ENCODE measurements at places on chromosomes 5 and 9.

DNA sequence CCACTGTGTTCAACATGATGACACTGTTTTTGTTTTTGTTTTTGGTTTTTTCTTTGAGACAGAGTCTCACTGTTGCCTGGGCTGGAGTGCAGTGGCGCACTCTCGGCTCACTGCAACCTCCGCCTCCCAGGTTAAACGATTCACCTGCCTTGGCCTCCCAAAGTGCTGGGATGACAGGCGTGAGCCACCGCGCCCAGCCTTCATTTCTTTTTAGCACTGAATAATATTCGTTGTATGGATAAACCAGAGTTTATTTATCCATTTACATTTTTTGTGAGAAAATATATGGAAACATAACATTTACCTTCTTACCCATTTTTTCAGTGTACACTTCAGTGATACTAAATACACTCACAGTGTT lies 4.2 kb downstream of the CARD19 start:
- no peak for DNase-seq

DNA sequence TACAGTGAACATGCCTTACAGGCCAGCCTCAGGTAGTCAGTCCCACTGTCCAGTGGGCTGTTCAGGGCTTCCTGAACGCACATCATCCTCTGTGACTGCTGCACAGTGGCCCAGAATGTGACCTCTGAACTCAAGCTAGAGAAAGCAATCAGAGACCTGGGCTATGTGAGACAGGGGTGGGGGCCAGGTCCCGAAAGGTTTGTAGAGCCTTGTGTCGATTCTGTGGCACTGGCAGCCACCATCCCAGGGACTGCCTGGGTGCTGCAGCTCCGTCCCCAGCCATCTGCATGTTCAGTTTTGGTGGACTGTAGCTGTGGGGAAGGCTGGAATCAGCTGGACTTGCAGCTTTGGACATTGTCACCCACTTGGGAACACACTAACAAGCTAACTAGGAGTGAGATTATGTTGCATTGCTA lies 47.7 kb downstream of the MVB12B start:
- DNase-seq, result no peak

- no peak for DNase-seq
Observed at GRCh38 chr5:92729088-92729487, 851.9 kb downstream of the NR2F1-AS1 start.

- no peak for DNase-seq
Observed at GRCh38 chr5:143977891-143978461, 166.0 kb downstream of the HMHB1 start.

DNA sequence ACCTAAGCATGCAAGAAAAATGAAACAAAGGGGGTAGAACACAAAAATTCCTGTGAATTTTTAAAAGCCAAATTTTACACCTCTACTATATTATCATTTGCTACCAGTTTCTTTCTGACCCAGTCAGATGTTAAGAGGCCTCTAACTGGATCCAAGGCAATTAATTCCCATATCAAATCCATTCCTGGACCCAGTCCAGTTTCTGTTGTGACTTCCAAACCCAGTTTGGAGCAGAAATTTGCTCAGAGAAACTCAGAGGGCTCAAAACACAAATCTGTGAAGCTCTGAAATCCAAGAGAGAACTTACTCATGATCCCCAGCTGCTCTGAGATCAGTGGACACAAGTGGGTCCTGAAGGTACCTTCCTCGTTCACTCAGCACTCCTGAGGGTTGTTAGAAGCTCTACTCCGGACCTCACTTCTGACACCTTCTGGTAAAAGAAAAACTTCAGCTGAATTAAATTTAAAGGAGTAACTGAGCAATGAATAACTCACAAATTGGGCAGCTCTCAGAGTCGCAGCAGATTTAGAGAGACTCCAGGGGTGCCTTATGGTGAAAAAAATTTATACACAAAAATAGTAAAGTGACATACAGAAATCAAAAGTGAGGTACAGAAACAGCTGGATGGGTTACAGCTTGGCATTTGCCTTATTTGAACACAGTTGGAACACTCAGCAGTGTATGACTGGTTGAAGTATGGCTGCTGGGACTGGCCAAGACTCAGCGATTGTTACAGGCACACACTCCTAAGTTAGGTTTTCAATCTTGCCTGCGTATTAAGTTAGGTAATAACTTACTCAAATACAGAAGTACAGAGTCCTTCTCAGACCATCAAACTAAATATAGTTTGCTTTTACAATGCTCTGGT lies 32.4 kb downstream of the INSL4 start:
- DNase-seq, result no peak

GRCh38 chr5:45093377-45093776 lies 284.6 kb downstream of the MRPS30 start:
- no peak for DNase-seq

GRCh38 chr5:91150234-91150633 lies 232.9 kb downstream of the ARRDC3 start:
- no peak for DNase-seq

DNA sequence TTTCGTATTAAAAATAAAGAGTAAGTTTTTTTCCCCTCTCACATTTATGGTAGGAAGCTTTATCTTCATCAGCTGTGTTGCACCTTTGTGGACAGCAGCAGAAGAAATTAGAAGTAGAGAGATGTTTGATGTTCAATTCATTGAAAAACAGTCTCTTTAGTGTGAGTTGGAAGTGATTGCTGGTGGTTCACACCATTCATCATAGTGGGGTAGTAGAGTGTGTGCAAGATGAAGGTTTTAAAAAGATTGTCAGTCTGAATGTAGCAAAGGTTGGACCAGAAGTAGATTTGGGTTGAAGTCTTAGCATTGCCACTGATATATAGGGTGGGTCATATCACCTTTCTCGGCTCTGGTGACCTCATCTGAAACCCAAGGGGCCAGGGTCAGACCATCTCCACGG lies 10.4 kb downstream of the ARHGEF28 start:
- DNase-seq, result no peak

GRCh38 chr9:96612966-96613589 lies 6.6 kb downstream of the CDC14B start:
- DNase-seq, result no peak

- DNase-seq, result no peak
Observed at GRCh38 chr9:72574156-72574810, 52.9 kb downstream of the TMC1 start.

DNA sequence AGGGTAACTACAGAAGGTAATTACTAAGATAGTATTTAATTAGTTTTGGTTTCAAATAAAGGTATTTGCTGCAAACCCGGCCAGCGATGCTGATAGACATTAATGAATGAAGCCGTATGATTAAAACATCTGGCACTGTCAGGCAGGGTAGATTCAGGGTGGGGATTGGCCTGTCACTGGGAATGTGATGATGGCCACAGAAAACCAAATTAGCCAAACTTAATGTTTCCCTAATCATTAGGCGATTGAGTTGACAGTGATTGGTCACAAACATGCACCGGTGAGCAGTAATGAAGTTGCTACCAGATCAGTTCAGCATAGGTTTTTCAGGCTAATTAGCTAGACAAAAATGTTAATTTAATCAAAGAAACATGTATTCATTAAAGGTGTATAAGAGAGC lies 107.5 kb downstream of the SGCD start:
- no peak for DNase-seq

GRCh38 chr9:113164536-113165300 lies 13.9 kb downstream of the SLC31A2 start:
- no peak for DNase-seq

GRCh38 chr9:123945532-123945931 lies 15.6 kb upstream of the DENND1A start:
- DNase-seq, result no peak

GRCh38 chr9:72356041-72356582 lies 8.9 kb downstream of the ZFAND5 start:
- DNase-seq, result no peak

GRCh38 chr9:89536145-89536574 lies 38.2 kb upstream of the SEMA4D start:
- no peak for DNase-seq

GRCh38 chr5:81402192-81402930 lies 8.4 kb upstream of the ACOT12 start:
- no peak for DNase-seq

DNA sequence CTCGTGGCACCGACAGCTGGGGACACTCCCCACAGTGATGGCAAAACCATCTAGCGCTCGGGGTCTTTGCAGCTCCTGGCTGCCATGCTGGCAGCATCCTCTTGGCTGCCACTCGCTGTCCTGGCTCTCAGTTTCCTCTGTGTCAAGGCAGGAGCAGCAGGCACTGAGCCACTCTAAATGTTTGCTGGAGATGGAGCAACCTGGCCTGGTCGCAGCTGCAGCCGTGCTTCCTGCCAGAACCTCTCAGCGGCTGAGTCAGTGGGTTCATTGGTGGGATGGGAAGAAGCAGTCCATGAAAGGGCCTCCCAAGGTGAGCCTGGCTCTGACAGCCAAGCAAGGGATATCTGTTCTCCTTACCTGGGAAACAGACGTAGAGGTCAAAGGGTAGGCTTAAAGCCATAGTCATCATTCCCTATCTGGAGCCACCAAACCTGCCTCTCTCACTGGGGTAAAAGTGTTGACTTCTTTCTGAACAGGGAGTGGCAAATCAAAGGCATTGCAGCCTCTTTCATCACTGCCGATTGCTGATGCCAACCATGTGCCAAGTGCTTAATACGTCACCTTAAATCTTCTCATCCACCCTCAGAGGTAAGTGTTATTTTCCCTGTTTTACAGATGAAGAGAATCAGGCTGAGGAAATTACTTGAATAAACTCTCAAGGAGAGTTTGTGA lies 304.8 kb upstream of the ZNF462 start:
- no peak for DNase-seq

- peak; percentile 9 for DNase-seq
Observed at GRCh38 chr5:142597546-142598337, 88.1 kb downstream of the FGF1 start.

All from stimulated activated CD4-positive, alpha-beta T cell treated with anti-CD3 and anti-CD28 coated beads, Interleukin-12 subunit alpha, Interleukin-12 subunit beta, amount 100 ng/mL, for 48 hours (primary cell).